ENCODE measurements at places on chromosomes 2 and 18.

DNA sequence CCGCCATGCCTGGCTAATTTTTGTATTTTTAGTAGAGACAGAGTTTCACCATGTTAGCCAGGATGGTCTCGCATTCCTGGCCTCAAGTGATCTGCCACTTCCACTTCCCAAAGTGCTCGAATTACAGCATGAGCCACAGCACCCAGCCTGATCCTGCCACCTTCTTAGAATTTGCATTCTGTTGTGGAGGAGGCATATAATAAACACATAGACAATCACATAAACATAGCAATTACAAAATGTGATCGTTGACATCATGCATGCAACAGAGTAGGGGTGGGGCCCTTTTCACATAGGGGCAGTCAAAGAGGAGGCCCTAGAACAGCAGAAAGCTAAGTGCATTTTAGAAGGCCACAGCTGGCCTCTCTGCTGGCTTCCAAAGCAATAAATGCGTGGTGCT is 39.9 kb upstream of the TSPYL6 start:
- DNase-seq: no peak

GRCh38 chr2:37418956-37419355 is 74.5 kb downstream of the QPCT start:
- no peak for DNase-seq

DNA sequence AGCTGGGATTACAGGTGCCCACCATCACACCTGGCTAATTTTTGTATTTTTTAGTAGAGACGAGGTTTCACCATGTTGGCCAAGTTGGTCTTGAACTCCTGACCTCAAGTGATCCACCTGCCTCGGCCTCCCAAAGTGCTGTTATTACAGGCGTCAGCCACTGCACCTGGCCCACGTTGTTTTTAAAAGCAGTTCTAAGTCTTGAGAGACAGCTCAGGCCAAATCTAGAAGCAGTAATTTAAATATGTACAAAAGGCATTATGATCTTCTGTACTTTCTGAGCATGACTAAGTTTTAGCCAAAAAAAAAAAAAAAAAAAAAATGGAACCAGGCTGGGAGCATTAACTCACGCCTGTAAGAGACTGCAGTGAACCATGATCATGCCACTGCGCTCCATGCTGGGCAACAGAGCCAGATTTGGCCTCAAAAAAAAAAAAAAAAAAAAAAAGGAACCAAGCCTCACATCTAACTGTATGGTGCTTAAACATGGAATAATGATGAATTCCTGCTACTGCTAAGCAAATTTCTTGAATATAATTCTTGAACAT is 4.0 kb downstream of the ABHD3 start:
- no peak for DNase-seq

DNA sequence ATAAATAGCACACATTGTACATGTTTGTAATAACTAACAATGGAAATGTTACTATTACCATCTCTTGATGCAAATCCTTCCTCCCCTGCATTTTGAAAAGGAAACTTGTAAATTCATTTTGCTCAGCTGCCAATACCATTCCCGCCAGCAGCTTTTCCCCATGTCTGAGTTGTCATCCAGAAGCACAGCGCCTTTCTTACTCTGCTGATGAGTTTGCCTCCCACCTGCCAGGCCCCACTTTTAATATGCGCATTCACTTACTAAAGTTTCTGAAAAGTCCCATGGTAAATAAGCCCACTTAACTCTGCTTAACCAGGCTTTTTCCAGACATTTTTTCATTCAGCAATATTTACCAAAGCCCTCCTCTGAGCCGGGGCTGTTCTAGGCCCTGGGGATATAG is 3.9 kb downstream of the CHST10 start:
- DNase-seq: no peak

- no peak for DNase-seq
Observed at GRCh38 chr2:218371983-218372350, 10.1 kb upstream of the SLC11A1 start.

All from RKO (cell line).